H4 (cell line): ENCODE measurements at places on chromosomes 12 and 14. TPM values are rescaled to one million over a fixed set of nuclear protein-coding genes. Genes with fewer than 3 reads are reported as not detected.

- DNase-seq, result peak; percentile 26
These were observed 20.2 kb downstream of the FBXL14 start for GRCh38 chr12:1573960-1574864.

- no peak for DNase-seq
These were observed 18.6 kb upstream of the GALNT8 start for GRCh38 chr12:4701395-4702190.

Gene MYO1H
- total RNA-seq, result not detected in 2 replicates

Gene CCDC38
- total RNA-seq, result 0.17 TPM in 1 of 2 replicates, not detected in the other
